ENCODE measurements at places on chromosomes 12 and 14.

GRCh38 chr14:88551980-88552431, 2.8 kb downstream of the PTPN21 start:
- peak overlapping the region; percentile 83 for H3K27ac ChIP-seq
- peak overlapping the region; percentile 60 for H3K4me3 ChIP-seq
- H3K27me3 ChIP-seq: no peaks in the 10 kb centered on the region
- peaks cover 18% of the 10 kb centered on the region for H3K4me1 ChIP-seq
- peaks cover 8% of the 10 kb centered on the region for H3K36me3 ChIP-seq

GRCh38 chr14:65346895-65347294, 65.6 kb upstream of the FUT8 start:
- H3K4me3 ChIP-seq: no peak overlapping the region
- no peaks in the 10 kb centered on the region for H3K36me3 ChIP-seq
- no peaks in the 10 kb centered on the region for H3K27me3 ChIP-seq
- H3K27ac ChIP-seq: no peak overlapping the region

- no peaks in the 10 kb centered on the region for H3K4me1 ChIP-seq
- no peaks in the 10 kb centered on the region for H3K27me3 ChIP-seq
- no peak for DNase-seq
- H3K27ac ChIP-seq: no peak overlapping the region
Observed at GRCh38 chr12:45208604-45209487, 7.0 kb upstream of the ANO6 start.

DNA sequence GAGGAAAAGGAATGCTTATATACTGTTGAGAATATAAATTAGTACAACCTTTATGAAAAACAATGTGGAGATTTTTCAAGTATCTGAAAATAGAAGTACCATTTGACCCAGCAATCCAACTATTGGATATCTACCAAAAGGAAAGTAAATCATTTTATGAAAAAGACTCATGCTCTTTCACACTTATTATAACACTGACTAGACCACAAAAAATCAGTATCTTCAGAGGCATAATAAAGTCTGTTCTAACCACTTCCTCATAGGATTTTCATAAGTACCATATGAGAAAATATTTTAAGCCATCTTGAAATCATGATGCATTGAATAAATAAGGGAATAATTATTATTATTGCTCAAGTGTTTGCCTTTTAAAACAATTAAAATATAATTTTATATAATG, 90.8 kb downstream of the SLCO1B1 start:
- no peaks in the 10 kb centered on the region for H3K27me3 ChIP-seq
- no peaks in the 10 kb centered on the region for H3K36me3 ChIP-seq
- no peak overlapping the region for H3K27ac ChIP-seq

DNA sequence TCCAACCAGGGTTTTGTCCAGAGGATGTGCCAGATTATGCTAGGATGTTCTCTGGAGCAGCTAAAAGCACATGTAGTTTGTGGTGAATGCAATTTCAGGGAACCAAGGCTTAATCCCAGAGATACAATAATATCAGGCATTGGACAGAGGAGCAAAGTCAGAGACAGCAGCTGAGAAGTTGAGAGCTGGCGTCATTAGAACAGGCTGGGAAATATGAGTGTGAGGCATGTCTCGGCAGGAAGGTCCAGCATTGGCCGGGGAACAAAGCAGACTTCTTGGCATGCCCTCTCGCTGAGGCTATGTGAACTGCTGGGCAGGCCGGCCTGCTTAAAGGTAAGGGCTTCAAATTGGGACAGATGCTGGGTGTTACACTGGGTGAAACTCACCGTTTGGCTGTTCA, 125.4 kb downstream of the CAND1 start:
- no peaks in the 10 kb centered on the region for H3K4me1 ChIP-seq
- H3K36me3 ChIP-seq: no peaks in the 10 kb centered on the region
- H3K27me3 ChIP-seq: no peaks in the 10 kb centered on the region
- no peak for DNase-seq
- H3K4me3 ChIP-seq: no peak overlapping the region
- no peak overlapping the region for H3K27ac ChIP-seq

- no peaks in the 10 kb centered on the region for H3K36me3 ChIP-seq
- H3K4me1 ChIP-seq: no peaks in the 10 kb centered on the region
- H3K27me3 ChIP-seq: no peaks in the 10 kb centered on the region
- no peak overlapping the region for H3K4me3 ChIP-seq
- no peak for DNase-seq
Observed at GRCh38 chr14:93126111-93126510, 10.4 kb upstream of the ITPK1 start.

DNA sequence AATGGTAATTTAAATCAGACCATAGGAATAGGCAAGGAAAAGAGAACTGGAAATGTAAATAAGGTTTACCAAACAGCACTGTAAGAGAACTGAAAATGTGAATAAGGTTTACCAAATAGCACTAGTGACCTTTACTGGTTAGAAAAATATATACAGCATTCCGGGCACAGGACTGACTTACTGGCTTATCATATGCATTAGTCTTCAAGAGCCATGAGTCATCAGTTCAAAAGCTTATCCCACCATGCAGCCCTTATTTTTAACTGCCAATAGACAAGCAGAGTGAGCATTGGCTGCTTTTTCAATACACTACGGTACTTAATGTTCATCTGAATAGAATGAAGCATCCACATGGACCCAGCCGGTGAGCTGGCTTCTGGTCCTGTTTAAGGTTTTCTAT, 13.0 kb upstream of the NELL2 start:
- H3K36me3 ChIP-seq: no peaks in the 10 kb centered on the region
- no peak for DNase-seq
- H3K4me3 ChIP-seq: no peak overlapping the region
- no peaks in the 10 kb centered on the region for H3K27me3 ChIP-seq
- no peaks in the 10 kb centered on the region for H3K4me1 ChIP-seq

DNA sequence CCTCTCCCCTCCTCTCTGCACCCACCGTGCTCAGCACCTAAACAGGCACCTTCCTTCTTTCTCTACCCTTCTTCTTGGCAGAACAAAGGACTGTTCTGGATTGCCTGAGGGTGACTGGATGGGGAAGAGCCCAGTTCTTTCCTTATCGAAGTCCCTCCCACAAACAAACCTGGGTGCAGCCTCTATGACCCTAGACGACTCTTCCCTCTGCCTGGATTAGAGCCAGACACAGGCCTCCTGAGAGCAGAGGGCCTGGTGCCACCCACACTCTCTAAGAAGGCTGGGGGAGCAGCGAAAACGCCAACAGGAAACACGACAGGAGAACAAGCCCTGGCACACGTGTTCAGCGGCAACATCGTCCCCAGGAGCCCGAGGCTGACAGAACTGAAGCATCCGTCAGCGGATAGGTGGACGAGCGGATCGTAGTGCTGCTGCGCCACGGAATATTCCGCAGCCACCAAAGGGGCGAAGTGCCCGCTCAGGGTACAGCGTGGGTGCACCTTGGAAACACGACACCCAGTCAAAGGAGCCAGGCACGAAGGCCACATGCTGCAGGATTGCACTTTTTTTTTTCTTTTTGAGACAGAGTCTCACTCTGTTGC, 38.0 kb downstream of the RIMBP2 start:
- no peaks in the 10 kb centered on the region for H3K27me3 ChIP-seq
- no peaks in the 10 kb centered on the region for H3K36me3 ChIP-seq
- H3K4me3 ChIP-seq: no peak overlapping the region
- H3K4me1 ChIP-seq: no peaks in the 10 kb centered on the region
- H3K27ac ChIP-seq: no peak overlapping the region

DNA sequence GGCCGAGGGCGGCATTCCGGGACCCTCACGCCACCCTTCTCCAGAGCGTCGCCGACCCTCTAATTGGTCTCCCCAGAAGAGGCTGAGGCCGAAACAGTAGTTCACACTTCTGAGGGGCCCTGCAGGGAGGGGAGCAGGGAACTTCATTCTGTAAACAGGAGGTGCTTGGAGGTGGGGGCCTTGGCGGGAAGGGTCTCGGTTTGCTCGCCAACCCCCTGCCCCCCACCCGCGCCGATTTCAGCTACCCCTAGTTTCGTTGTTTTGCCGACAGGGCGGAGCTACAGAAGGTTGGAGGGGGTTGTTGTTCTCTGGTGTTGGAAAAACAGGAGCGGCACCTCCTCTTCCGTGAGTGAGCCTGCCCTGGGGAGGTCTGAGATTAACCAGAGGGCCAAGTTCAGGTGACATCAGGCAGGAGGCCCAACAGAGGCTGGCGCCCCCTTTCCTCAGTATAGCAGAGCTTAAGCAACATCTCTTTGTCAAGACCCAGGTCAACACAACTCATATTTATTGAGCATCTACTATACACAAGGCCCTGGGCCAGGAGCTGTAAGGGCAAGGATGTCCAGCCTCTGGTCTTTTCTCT, 682 bp downstream of the ERBB3 start:
- peak overlapping the region; percentile 84 for H3K4me3 ChIP-seq
- no peak for DNase-seq
- H3K27me3 ChIP-seq: no peaks in the 10 kb centered on the region
- H3K27ac ChIP-seq: no peak overlapping the region
- no peaks in the 10 kb centered on the region for H3K36me3 ChIP-seq

All from Panc1 (cell line).